ENCODE measurements at places on chromosomes 6 and 20.

GRCh38 chr20:32439132-32439829 is 81.2 kb downstream of the ASXL1 start:
- DNase-seq = no peak

DNA sequence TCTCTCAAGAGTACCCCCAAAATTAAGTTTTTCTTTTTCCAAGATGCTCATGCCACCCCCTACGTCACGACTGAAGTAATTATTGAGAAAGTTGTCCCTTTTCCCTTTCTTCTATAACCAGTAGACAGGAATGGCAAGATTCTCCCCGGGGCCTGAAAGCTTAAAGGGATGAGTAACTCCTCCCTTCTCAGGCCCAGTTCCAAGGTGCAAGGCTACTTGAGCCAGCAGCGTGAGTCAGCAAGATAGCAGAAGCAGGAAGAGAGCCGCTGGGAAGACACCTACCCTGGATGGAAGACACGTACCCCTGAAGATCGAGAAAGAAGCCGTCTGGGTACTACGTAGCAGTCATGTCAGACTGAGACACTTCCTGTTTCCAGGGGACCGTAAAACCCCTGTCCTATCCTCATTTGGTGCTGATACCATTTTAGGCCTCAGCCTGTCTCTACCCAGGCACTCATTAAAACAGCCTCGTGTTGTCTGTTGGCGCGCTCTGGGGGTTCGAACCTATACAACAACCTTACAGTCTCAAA is 241.0 kb downstream of the ADGRG6 start:
- no peak for DNase-seq

DNA sequence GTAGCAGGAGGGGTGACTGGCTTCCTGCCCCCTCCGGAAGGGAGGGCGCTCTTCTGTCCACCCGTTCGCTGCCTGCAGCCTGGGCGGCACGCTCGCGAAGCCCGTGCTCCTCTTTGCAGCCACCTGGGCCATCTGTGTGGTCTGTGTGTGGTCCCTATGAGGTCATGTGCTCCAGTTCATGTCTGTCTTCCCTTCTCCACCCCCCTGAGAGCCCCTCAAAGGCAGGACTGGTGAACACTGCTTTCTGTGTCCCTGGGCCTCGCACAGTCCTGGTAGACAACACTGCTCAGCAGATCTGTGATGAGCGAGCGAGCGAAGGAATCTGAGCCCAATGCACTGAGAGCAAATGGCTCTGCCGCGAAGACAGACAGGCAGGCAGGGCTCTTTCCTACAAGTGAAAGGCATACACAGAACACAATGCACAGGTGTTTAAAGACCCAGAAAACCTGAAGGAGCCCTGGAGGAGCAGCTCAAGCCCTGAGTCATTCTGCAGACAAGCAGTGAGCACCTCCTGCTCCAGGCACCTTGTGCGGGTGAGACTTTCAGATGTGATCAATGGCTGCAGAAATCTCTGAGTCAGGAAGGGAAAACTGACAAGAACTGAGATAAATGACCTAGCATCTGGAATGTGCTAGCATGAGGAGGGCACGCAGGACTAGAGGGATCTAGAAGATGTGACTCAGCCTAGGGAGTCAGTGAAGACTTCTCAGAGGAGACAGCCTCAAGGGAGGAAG is 27.1 kb downstream of the PPP1R3G start:
- no peak for DNase-seq

DNA sequence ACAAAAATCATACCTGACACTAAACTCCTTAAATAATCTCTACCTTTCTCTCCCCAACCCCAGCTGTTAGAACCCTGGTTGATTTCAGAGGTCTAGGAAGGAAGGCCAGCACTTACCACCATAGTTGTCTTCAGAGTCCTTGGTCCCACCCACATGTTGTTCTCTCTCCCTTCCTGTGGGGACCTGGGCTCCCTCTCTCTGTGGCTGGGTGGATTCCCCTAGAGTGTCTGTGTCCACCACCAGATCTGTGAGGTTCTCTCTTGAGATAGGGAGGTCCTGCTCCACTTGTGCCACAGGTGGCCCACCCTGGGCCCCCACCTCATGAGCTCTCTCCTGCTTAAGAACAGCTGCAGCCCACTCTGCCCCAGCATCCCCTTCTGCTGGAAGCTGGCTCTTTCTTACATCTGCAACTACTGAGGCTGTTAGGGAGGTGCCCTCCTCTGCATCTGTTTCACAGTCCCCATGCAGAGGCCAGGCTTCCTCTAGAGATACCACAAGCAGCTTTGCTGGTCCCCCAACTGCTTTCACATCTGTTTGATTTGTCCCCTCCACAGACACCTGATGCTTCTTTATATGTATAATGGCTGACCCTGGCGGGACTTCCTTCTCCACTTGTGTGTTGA is 5.2 kb downstream of the MDC1 start:
- DNase-seq = no peak

GRCh38 chr6:149342525-149342924 is 25.0 kb downstream of the TAB2 start:
- DNase-seq = no peak

GRCh38 chr6:13488896-13489237 is 1.5 kb upstream of the GFOD1 start:
- DNase-seq = no peak

GRCh38 chr6:44269178-44269920 is 901 bp upstream of the TMEM151B start:
- DNase-seq = no peak

GRCh38 chr6:48474136-48474535 is 363.1 kb upstream of the PTCHD4 start:
- DNase-seq = no peak

GRCh38 chr6:41546866-41547798 is 951 bp downstream of the FOXP4 start:
- DNase-seq = no peak

GRCh38 chr6:102417368-102417998 is 1024.0 kb downstream of the GRIK2 start:
- DNase-seq = no peak

DNA sequence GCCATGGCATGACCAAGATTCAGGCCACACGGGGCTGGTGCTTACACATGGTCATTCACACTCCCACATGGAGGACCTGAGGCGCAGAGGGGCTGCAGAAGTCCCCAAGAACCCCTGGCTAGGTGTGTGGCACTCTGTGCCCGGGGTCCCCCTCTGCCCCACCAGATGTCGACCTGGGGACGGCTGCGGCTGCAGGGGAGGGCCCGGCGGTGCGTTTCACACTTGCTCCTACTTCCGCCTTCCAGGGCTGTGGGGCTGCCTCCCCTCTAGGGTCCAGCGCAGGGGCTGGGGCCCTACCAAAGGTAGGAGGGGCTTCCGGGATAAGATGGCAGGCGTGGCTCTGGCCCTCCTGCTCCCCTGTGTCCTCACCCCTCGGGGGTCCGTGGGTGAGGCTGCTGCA is 81.1 kb upstream of the SLCO4A1 start:
- DNase-seq = no peak

DNA sequence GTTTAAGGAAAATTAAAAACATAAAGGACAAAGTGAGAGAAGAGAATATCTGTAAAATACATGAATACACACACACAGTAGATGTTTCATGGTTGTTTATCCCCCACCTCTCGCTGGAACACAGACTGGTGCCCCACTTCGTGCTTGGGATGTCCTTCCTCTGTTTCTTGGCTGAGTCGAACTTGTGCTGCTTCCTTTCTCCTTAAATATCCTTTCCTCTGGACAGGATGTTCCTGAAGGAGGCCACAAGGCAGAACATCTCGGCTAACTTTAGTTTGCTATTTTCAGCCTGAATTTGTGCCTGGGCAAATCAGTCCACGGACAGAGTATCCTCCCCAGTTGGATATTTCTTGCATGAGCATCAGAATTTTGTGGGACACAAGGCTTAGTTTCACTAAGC is 54.7 kb upstream of the ZMYND8 start:
- DNase-seq = no peak

GRCh38 chr6:87099472-87099871 is 4.6 kb upstream of the CGA start:
- no peak for DNase-seq

DNA sequence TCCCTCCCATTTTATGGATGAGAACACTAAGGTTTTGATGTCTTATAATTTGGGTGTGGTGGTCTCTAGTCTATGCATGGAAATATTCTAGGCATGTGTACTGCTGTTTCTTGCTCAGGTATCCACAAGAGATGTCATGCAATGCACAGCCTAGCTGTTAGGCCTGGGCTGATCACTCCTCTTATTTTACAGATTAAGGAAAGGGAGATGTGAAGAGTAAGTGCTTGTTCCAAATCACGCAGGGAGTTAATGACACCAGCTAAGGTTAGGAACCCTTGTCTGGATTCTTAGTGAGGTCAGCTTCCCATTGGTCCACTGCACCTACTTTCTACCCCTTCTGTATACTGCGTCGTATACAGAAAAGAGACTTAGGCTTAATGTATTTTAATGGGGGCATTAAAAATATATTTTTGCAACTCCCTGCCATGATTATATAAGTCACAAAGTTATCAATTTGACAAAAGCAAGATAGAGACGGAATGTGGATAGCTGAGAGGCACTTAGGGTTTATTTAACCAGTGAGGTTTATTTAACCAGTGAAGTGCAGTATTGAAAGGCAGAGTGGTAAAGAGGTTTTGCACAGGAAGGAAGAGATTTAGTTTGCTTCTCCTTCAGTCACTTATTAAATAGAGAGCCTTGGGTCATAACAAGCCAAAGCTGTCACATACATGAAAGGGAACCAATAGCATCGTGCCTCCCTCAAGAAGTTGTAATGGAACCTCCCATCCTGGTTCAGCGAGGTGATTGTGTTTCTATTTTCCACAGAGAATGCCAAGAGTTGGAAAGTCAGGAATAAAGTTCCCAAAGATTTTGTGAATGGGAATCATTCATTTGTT is 95.0 kb upstream of the FAM184A start:
- no peak for DNase-seq

GRCh38 chr6:129672881-129673631 is 36.9 kb downstream of the ARHGAP18 start:
- no peak for DNase-seq

DNA sequence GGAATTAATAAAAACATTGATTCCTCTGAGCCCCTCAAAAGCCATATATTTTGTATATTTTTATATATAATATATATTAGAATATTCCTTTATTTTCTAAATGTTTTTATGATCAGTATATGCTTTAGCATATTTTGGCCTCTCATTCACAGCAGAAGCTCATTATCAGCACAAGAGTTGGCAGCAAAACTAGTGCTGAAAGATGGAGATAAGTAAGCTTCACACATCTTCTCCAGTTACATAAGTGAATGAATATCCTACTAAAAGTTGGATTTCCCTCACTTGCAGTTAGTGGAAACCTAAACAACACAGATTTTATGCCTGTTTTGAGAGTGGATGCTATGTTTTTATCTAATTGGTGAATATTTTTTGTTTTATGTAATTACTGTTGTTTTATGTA is 1303.8 kb upstream of the ADGRB3 start:
- no peak for DNase-seq

DNA sequence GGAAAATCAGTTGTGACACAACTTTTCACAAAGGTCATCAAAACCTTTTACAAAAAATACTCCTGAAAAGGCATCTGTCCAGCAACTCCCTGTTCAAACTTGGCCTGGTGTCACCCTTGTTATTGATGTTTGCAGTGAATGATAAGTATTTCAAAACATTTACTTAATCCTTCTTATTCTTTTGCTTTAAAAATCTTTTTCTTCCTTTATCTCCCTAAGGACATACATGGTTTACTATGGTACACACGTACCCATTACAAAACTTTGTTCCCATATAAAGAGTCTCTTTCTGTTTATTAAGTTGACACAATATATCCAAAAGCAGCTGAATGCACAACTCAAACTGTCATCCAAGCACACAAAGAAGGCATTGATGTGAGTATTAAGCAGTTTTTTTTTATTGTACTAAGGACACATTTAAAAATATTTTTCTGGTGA is 17.5 kb downstream of the GSTA2 start:
- DNase-seq = no peak

GRCh38 chr6:128172752-128173682 is 272.2 kb upstream of the THEMIS start:
- no peak for DNase-seq

GRCh38 chr6:72035486-72035885 is 149.1 kb downstream of the RIMS1 start:
- no peak for DNase-seq

DNA sequence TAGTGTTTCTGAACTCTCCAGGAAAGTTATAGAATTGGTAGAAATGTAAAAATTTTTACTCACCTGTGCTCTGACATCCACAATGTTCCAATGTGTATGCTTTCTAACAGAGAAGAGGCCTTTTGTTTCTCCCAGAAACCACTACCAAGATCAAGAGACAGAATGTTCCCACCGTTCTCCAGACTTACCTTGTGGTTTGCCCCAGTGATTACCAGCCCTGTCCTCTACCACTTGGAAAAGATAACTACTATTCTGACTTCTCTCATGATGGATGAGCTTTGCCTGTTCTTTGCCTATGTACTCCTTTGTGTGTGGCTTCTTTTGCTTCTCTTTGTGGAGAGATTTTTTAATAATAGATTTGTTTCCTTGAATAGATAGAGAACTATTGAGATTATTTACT is 173.0 kb upstream of the SCGN start:
- DNase-seq = no peak

DNA sequence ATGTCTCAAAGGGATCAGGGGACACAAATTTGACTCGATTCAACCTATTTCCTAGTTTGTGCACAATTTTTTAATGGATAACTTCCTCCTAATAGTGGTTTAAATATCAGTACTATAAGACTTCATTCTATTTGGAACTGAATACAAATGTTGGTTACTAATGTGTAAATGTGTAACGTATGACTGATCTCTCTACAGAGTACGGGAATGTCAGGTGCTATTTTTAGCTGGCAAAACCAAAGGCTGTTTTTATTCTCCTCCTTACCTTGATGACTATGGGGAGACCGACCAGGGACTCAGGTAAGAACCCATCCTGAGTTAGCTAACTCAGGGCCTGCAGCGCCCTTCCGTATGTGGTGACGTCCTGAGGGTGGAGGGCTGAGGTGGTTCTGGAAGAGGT is 33.0 kb downstream of the PRPH2 start:
- DNase-seq = no peak

DNA sequence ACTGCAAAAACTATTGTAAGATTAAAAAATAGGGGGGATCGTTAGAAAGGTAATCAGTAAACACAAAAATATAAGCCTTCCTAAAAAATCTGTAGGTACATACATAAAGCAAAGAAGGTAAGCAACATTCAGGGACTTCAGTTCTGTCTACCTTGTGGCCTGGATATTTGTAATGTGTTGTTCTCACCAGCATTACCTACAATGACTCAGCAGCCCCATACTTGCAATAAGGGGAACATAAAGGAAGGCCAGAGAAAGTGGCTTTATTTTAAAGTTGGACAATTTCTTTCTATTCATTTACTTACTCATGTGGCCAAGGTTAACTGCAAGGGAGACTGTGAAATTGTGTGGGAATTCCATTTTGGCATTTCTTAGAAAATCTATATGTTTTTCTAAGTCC is 277.2 kb upstream of the PREP start:
- no peak for DNase-seq

DNA sequence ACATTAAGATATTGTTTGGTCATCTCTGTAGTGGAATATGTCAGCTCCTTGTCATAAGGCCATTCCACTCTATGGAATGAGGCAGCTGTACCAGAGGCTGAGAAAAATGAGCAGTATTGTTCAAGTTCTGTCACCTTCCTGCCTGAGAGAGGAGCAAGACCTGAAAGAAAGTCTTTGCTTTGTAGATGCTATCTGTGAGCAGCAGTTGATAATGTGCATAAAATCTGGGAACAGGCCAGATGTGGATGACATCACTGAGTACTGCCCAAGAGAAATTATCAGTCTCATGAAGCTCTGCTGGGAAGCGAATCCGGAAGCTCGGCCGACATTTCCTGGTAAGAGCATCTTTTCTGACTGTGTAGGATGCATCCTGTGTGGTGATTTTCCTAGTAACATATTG is 16.8 kb downstream of the RIPK1 start:
- no peak for DNase-seq

- no peak for DNase-seq
Observed at GRCh38 chr20:40821429-40821828, 132.4 kb upstream of the MAFB start.
